Gastroesophageal sphincter (tissue), 4 donors: ENCODE measurements at places on chromosomes 2 and 18. TPM values are rescaled to one million over a fixed set of nuclear protein-coding genes. Genes with fewer than 3 reads are reported as not detected.
A peak's percentile ranks its signal among the peaks of the same experiment; 100 is the strongest.

GRCh38 chr2:159807183-159808031, 9.4 kb upstream of the CD302 start:
- H3K4me1 ChIP-seq, result no peaks in the 10 kb centered on the region
- H3K27ac ChIP-seq, result no peak overlapping the region
- no peak overlapping the region for H3K4me3 ChIP-seq
- no peak for ATAC-seq

ALPP gene
- total RNA-seq, result not detected

DNA sequence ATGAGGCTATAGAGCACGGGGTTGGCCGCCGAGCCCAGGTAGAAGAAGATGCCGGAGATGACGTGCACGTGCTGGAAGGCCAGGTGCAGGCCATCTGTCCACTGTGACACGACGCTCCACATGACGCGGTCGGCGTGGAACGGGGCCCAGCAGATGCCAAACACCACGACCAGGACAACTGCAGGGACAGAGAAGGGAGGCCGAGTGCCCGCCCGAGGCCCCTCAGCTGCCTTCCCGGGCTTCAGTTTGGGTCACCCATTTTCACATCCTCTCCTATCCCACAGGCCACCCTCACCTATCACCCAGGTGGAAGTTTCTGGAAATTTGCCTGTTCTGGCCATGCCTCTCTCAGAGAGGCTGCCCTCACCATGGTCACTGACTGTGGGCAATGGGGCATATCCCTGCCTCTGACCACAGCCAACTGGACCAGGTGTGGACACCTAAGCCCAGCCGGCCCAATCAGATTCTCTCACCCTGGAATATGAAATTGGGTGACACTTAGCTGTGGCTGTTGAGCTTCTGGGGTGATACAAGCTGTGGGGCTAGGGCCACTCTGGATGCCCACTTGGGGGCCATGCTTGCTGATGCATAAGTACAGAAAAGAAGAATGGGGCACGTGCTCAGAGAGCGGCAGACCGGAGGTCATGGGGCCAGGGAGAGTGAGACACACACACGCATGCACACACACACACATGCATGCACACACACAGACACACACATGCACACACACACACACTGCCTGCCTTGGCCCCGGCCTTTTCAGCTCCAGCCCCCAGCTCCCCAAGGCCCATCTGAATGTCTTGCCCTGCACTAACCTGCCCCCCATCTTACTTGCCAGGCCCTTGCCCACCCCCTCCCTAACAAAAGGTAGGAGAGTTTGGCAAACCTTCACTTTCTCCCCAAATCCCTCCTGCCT, 4.7 kb downstream of the NMUR1 start:
- peaks cover 4% of the 10 kb centered on the region for H3K27me3 ChIP-seq
- H3K4me3 ChIP-seq, result no peak overlapping the region
- H3K27ac ChIP-seq, result no peak overlapping the region
- no peaks in the 10 kb centered on the region for H3K36me3 ChIP-seq
- ATAC-seq, result no peak
- H3K4me1 ChIP-seq, result no peaks in the 10 kb centered on the region

- no peak for ATAC-seq
- peaks cover 22% of the 10 kb centered on the region for H3K4me1 ChIP-seq
- no peaks in the 10 kb centered on the region for H3K36me3 ChIP-seq
- H3K27ac ChIP-seq, result peak overlapping the region; percentile 53
- H3K4me3 ChIP-seq, result no peak overlapping the region
These were observed 69.5 kb upstream of the PELI1 start for GRCh38 chr2:64213532-64214275.

NEU4 gene
- not detected for total RNA-seq

GRCh38 chr2:188415754-188416083, 124.0 kb downstream of the GULP1 start:
- H3K4me3 ChIP-seq, result no peak overlapping the region
- no peak for ATAC-seq
- H3K36me3 ChIP-seq, result no peaks in the 10 kb centered on the region
- H3K27me3 ChIP-seq, result no peaks in the 10 kb centered on the region

DNA sequence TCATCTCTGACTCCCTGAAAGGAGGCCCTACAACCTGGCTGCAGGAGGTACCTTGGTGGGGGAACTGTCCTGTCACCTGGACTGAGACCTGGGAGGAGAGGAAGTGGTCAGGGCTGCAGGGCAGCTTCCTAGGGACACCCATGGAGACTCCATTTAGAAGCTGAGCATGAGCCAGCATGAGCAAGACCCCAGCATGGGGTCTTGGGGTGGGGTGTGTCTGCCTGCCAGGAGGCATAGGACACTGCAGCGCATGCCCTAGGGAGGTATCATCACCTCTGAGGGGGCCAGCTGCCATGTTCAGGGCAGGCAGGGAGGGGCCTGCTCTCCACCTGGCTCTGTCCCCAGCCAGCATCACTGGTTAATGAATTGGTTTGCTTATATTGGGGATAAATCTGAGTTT, 249.7 kb downstream of the CELF4 start:
- H3K36me3 ChIP-seq, result no peaks in the 10 kb centered on the region
- no peak for ATAC-seq
- no peak overlapping the region for H3K27ac ChIP-seq
- no peaks in the 10 kb centered on the region for H3K27me3 ChIP-seq
- H3K4me1 ChIP-seq, result no peaks in the 10 kb centered on the region

DNA sequence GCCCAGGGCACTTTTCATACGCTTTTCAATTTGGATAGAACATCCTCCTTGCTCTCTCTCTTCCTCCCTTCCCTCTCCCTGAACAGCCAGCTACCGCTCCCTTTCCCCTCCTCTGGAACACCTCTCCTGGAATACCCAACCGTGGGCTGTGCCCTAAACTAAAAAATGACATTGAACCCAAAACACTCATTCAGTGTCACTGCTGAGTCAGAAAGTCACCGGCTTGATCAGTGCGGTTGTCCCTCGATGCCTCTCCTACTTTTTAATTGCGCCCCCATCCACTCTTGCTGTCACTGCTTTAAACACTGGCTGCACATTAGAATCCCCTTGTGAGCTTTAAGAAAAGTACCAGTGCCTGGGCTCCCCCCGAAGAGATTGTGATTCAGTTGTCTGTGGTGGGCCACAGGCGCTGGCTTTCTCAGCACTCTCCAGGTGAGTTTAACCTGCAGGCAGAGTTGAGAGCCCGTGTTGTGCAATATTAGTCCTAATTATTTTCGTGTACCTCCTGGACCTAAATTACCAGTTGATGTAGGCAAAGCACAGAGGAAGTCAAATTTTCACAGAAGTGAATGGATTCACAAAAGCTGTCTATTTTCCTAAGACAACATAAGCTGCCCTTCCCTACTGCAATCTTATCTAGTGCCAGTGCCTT, 302.0 kb downstream of the PRKCE start:
- no peak overlapping the region for H3K4me3 ChIP-seq
- H3K27me3 ChIP-seq, result no peaks in the 10 kb centered on the region
- H3K4me1 ChIP-seq, result no peaks in the 10 kb centered on the region
- no peaks in the 10 kb centered on the region for H3K36me3 ChIP-seq
- no peak overlapping the region for H3K27ac ChIP-seq
- no peak for ATAC-seq

- no peak for ATAC-seq
- H3K4me3 ChIP-seq, result no peak overlapping the region
- H3K36me3 ChIP-seq, result peaks cover 43% of the 10 kb centered on the region
- no peaks in the 10 kb centered on the region for H3K27me3 ChIP-seq
- H3K27ac ChIP-seq, result peak overlapping the region; percentile 51
These were observed 3.5 kb downstream of the CNDP2 start for GRCh38 chr18:74499633-74500032.
